ENCODE measurements at places on chromosomes 16 and 17. TPM values are rescaled to one million over a fixed set of nuclear protein-coding genes. Genes with fewer than 3 reads are reported as not detected.

USP43 gene
- 7.6 TPM for total RNA-seq

SLC6A4 gene
- total RNA-seq = 1.3 TPM

ATP2C2 gene
- 33.2 TPM for total RNA-seq

CSH2 gene
- not detected for total RNA-seq

GRCh38 chr17:32269377-32269776 lies 3.7 kb downstream of the RHBDL3 start:
- no peak for DNase-seq

DNA sequence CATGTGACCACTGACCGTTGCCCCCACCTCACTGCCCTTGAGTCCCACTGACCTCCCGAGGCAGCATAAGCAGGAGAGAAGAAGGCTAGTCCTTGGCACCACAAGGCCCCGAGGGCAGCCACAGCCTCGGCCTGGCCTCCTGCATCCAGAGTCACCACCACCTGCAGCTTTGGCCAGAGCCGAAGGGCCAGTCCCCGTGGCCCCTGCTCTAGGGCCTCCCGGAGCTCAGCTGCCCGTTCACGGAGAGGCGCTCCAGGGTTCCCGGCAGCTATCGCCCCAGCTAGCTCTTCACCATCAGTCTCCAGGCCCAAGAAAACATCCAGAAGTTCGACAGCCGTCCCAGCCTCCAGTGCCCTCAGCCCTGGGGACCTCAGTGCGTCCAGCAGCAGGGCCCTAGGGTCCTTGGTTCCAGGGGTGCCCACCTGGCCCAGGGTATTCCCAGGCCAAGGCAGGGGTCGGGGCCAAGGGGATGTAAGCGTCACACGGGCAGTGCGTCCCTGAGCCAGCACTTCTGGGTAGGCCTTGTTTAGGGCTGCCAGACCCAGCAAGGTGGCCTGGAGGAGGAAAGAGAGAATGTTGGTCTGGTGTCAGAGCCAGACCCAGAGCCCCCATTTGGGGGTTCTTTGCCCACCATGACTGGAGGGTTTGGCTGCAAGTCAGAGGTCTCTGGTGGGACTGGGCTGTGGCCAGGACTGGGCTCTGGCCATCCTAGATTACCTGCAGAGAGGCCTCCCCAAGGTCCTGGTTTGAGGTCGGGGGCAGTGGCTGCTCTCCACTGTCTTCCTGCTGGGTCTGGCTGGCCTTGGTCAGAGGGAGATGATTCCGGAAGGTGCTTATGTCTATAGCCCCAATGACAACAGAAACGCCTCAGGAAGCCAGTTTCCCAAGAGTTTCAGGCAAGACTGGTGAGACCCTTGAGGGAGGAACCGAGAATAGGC lies 1.8 kb downstream of the GHDC start:
- no peak for DNase-seq

DNA sequence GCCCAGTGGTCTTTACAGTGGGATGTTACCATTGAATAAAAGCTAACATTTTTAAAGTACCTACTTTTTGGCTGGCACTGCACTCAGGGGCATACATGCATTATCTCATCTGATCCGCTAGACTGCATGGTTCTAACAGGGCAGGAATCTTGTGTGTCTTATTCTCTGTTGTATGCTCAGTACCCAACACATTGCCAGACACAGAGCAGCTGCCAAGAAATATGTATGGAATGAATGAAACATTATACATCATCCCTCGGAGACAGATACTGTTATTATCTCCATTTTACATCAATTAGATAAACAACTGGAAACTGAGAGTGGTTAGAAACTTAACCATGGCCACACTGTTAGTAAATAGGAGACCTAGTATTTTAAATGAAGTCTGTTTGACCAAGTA lies 74.1 kb upstream of the CDH11 start:
- no peak for DNase-seq

DNA sequence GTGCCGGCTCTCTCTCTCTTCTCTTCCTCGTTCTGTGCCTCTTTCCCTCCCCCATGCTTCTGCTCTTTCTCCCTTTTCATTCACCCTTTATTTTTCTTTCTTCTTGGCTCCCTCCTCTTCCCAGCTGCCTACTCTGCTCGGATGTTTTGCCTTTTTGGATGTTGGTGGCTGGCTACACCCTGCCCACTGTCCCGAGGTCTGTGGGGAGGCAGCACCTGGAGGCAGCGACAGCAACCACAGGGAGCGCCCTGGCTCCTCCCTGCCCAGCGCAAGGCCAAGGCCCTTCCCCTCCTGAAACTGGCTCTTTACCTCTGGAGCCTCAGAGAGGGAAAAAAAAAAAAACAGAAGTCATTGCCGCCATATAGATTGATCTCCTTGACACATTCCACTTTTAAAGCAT lies 20.0 kb downstream of the CLUAP1 start:
- no peak for DNase-seq

- no peak for DNase-seq
Observed at GRCh38 chr16:87015021-87015420, 302.2 kb downstream of the C16orf95 start.

GRCh38 chr17:82300707-82301270 lies 16.6 kb downstream of the CD7 start:
- DNase-seq = no peak

- DNase-seq = no peak
Observed at GRCh38 chr17:36999471-36999870, 50.7 kb downstream of the AATF start.

All from ureter (tissue), 1 donor.